ENCODE measurements at places on chromosomes 12 and 14. TPM values are rescaled to one million over a fixed set of nuclear protein-coding genes. Genes with fewer than 3 reads are reported as not detected.

GRCh38 chr12:46260913-46261476 is 7.8 kb downstream of the SLC38A1 start:
- DNase-seq: no peak

DNA sequence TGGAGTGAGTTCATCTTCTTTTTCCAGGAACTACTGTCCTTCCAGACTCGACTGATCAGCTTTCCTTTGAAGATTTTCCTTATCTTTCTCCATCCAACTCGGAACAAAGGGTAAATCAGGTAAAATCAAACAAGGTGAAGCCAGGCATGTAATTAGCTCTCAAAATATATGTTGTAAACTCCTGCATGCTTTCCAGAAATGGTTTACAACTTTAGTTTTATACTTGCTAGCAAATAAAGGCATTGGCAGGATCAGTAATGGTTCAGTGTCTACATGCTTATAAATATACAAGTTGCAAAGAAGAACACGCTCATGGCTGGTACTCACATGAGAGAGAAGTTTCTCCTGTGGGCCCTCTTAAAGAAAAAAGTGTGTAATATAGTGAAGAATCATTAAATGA is 102.5 kb downstream of the FSCB start:
- no peak for DNase-seq

DNA sequence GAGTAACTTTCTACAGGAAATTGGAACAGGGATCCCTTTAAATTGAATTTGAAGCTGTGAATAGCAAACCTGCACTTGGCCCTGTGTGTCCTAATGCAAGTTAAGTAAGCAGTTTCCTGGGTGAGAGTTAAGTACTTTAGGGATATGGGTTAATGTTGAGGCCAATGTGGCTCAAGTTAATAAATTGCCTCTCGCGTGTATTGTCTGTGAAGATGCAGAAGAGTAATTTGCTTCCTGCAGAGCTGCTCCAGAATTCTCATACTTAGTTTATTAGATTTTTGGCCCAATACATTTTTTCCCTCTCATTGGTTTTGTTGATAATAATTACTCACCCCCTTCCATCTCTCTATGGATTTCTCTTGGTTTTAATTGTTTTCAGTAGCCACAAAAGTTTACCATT is 86.5 kb downstream of the SLC25A47 start:
- DNase-seq: no peak

- no peak for DNase-seq
These were observed 5.4 kb downstream of the KCNH5 start for GRCh38 chr14:63039866-63040265.

The CLEC14A gene
- polyA plus RNA-seq: not detected

The CLEC7A gene
- 0.06 TPM for polyA plus RNA-seq

The NINJ2 gene
- 31.9 TPM for polyA plus RNA-seq

The ERP27 gene
- 1.7 TPM for polyA plus RNA-seq

The MYRFL gene
- polyA plus RNA-seq: 0.62 TPM

The RACGAP1 gene
- polyA plus RNA-seq: 78.2 TPM

Data from GM12878 (cell line).